ENCODE measurements at places on chromosomes 2 and 18.
A peak's percentile ranks its signal among the peaks of the same experiment; 100 is the strongest.

GRCh38 chr2:119888680-119889079 lies 124.2 kb upstream of the EPB41L5 start:
- peak; percentile 80 for DNase-seq

DNA sequence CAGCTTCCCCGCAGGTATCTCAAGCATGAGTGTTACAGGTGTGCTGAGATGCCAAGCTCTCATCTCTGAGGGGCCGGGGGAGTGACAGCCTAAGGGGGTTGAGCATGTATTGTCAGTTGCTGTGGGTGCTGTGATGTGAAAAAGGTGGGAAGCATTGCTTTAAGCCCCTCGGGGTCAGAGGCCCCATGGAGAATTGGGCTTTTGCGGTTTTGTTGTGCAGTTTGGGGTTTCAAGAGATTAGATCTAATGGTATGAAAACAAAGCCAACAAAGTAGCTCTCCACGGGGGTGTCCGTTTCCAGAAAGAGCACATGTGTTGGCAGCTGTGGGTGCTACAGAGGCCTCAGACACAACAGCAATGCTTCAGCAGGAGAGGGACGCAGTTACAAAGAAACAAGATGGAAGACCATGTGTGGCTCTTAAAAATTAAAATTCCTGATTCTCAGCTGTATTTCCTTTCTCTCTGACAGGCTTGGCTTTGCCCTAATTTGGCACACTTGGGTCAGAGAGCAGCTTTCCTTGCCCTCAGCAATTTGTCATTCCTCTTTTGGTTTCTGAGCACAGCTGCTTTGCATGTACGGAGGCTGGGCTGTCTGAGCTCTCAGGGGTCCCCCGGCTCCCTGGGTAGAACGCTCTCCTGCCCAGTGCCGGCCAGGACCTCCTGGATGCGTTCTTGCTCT lies 69.9 kb downstream of the TMEM247 start:
- DNase-seq = peak; percentile 25

- DNase-seq = peak; percentile 44
Measured at GRCh38 chr2:226483745-226484619, 315.6 kb downstream of the IRS1 start.

GRCh38 chr18:36179562-36180355 lies 7.5 kb upstream of the MOCOS start:
- no peak for DNase-seq

DNA sequence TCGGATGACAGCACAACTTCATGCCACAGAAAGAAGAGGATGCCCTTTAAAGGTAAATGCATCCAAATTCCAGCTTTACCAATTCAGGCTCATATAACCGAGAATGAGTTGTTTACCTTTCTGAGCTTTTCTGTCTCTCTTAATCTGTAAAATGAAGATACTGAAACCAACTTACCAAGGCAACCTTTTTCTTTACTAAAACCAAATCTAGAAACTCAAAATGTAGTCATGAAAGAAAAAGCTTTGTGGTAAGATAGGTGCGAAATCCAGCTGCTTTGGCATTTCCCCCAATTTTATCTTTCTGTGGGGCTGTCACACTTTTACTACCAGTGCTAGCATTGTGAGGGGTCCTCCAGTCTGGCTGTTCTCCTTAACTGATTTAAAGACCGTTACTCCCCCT lies 240.4 kb downstream of the IKZF2 start:
- no peak for DNase-seq

DNA sequence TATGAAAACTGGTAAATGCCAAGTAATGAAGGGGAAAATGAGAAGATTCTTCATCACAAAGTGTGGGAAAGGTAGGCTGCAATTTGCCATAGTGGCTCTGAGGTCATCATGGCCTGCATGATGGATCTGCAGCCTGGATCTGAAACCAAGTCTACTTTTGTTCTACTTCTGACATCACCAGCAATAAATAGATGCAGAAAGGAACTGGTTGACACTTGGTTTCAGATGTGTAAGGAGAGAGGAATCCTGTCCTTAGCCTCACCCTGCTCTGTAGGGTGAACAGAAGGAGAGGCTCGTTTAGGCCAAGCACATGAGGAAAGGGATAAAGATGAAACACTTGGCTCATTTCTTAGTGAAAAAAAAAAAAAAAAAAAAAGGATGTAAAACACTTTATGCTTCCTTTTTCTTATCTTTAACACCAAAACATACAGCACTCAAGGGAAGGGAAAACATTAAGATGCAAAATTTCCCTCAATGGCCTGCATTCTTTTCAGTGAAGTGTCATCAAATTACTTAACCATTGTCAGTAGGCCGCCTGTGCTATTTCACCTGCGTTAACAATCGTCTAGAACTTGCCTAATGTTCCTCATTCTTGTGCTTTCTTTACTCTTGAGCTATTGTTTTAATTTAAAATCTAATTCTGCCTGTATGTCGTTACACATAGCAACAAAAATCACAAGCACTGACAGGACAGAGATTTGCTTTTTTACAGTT lies 3.9 kb downstream of the NEB start:
- peak; percentile 48 for DNase-seq

DNA sequence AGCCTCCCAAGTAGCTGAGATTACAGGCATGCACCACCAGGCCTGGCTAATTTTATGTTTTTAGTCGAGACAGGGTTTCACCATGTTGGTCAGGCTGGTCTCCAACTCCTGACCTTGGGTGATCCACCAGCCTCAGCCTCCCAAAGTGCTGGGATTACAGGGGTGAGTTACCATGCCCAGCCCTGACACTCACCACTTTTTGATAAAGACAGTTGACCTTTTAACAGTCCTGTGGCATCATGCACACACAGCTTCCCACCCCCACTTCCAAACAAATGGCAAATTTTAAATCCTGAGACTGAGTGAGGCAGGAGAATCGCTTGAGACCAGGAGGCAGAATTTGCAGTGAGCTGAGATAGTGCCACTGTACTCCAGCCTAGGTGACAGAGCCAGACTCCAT lies 6.2 kb upstream of the DNAJB2 start:
- peak; percentile 74 for DNase-seq

DNA sequence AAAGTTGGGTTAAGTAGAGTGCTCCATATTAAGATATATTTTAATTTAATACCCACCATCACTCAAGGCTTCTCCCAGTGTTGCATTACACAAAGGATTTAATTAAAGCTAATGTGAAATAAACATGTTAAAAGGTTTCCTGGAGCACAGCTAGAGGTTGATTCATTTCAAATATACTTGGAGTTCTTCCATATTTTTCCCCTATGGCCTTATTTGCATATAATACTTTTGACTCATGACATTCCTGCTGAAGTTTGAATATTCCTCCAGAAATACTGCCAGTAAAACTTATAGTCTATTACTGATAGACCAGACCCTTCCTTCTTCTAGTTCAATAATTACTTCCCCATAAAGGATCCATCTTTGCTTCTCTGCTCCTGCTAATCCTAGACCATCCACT lies 227.5 kb downstream of the GULP1 start:
- DNase-seq = peak; percentile 40

- DNase-seq = peak; percentile 46
Measured at GRCh38 chr2:85266146-85267041, 61.4 kb downstream of the TGOLN2 start.

DNA sequence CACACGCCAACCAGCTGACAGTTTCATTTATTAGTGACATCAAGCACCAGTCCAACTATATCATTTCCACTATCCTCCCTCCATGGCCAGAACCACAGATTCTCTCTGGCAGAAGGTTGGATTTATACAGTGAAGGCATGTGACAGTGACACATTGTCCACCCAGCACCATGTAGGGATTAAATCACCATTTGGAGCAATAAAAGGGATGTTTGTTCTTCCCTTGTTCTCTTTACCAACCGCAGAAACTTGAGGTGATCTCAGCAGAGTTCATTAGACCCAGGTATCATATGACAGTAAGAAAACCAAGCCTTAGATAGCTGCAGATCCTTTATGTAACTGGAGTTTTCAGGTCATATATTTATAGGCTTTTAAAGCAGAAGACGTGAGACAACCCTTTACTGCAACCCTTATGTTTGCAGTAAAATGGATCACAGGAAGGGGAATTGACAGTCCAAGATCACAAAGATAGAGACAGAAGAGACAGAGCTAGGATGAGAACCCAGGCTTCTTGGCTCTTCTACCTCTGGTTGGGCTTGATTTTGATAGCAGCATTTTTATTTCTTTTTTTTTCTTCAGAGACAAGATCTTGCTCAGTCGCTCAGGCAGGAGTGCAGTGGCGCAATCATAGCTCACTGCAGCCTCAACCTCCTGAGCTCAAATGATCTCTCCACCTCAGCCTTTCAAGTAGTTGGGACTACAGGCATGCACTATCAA lies 80.1 kb downstream of the XDH start:
- peak; percentile 66 for DNase-seq

DNA sequence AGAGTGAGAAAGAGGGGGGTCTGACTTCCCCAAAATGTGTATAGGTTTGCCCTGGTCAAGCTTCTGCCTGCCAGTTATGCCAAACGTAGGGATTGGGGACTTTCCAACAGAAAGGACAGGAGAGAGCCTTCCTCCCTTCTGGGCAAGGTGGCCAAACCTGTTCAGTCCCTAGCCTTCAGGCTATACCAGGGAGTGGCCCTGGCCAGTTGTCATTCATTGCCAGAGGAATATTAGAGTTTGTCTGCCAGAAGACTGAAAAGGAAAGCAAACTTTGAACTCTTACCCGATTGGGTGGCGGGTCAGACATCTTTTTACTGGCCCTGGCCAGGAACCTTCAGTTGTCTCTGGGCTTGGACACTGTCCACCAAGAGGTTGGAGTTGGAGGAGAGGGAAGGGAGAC lies 22.1 kb downstream of the RAB3GAP1 start:
- no peak for DNase-seq

DNA sequence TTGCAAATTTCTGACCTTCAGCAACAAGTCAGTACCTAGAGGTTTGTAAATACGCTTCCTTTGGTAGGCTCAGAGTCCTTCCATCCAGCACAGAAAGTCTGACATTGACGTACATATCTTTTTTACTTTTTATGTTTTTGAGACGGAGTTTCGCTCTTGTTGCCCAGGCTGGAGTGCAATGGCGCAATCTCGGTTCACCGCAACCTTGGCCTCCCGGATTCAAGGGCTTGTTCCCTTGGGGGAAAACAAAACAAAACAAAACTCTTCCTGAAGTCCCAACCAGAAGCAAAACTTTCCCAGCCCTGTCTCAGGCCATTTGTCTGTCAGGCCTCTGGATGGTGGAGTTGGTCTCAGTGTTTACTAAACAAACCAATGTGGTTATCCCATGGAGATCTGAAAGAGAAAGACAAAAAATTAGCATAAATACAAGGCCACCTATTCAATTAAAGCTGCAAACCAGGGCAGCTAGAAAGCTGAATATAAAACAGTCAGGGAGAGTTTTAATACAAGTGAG lies 29.6 kb upstream of the ATL2 start:
- DNase-seq = no peak

- no peak for DNase-seq
Measured at GRCh38 chr2:236905976-236906375, 179.7 kb upstream of the COPS8 start.

DNA sequence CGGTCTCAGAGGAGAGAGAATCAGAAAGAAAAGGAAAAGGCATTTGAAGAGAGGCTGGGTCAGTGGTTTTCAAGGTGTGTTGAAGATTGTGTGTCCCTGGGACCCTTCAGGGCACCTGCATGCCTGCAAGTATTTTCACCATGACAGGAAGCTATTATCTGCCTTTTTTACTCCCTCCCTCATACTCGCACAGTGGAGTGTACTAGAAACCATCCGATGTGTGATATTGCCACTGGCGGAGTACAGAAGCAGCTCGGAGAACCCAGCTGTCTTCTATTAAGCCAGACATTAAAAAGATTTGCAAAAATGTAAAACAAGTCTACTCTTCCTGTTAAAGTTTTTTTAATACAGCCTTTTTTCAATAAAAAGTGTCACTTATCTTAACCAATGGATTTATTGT lies 33.7 kb upstream of the RFX8 start:
- DNase-seq = no peak

- DNase-seq = no peak
Measured at GRCh38 chr2:174529916-174530315, 43.1 kb upstream of the GPR155 start.

GRCh38 chr2:32678825-32679224 lies 51.0 kb downstream of the TTC27 start:
- DNase-seq = peak; percentile 10

- DNase-seq = peak; percentile 28
Measured at GRCh38 chr18:61503688-61504087, 170.5 kb downstream of the CDH20 start.

GRCh38 chr2:73252238-73253027 lies 18.3 kb downstream of the CCT7 start:
- DNase-seq = no peak

- DNase-seq = peak; percentile 57
Measured at GRCh38 chr2:164538240-164538866, 82.9 kb downstream of the GRB14 start.

DNA sequence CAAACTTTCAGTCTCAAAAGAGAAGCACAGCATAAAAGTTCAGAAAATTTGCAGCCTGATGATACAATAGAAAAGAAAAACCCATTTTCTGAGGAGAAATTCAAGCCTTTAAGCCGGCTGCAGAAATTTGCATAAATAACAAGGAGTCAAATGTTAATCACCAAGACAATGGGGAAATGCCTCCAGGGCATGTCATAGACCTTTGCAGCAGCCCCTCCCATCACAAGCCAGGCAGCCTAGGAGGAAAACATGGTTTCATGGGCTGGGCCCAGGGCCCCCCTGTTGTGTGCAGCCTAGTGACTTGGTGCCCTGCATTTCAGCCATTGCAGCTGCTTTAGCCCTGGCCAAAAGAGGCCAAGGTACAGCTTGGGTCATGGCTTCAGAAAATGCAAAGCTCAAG lies 54.1 kb upstream of the CAVIN2 start:
- no peak for DNase-seq

DNA sequence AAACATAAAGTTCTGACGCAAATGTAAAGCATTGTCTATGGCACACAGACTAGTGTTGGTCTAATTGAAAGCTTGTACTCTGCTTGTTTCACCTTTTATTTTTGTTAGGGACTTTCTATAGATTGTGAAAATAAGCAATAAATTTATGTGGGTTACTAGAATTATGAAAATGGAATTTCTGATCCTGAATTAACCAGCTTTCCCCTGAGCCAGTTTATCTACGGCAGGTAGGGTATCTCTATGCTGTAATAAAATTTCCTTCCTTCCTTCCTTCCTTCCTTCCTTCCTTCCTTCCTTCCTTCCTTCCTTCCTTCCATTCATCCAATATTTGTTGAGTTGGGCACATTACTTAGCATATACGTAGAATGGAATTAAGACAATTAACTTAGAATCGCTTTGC lies 362.6 kb upstream of the SPRED2 start:
- DNase-seq = no peak

GRCh38 chr2:64654063-64654811 lies 524 bp upstream of the SERTAD2 start:
- DNase-seq = peak; percentile 90

DNA sequence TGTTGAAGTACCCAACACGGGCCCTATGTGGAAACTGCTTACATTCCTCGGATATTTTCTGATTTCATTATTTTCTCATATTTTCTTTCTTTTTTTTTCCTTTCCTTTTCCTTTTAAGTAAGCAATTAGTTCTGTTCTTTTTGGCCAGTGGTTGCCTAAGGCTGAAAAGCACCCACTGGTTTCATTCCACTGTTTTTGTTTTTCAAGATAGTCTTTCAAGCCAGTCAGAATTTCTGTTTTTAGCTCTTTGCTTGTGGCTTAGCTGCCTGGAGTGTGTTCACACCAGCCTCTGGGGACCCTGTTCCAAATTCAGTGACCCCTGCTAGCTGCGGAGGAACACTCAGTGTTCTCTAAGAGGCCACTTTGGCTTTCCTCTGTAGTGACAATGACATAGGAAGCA lies 73.6 kb downstream of the NRP2 start:
- no peak for DNase-seq

Measured in LHCN-M2 (cell line).